Hematopoietic multipotent progenitor cell treated with erythropoietin and hydrocortisone succinate and interleukin-3 and kit ligand, for 17 days (in vitro differentiated cells): ENCODE measurements at places on chromosomes 5 and 9.

DNA sequence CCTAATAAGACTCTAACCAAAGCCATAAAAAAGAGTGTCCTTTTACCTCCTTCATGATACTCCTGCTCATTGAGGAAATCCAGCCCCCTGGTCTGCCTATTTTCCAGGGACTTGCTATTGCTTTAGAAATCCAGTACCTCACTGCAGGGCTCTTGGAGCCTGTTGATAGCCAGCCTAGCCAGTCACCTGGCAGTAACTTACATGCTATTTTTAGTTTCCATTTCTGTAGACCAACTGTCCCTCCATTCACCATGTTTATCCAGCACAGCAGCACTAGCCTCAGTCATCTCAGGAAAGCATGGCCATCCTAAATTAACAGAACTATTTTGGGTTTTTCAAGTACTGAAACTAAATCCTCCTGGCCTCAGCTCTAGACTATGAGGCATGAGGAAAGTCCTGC, 91.5 kb upstream of the PHF24 start:
- DNase-seq, result no peak

GRCh38 chr5:43000111-43000840, 39.8 kb downstream of the ANXA2R start:
- DNase-seq, result peak; percentile 27

DNA sequence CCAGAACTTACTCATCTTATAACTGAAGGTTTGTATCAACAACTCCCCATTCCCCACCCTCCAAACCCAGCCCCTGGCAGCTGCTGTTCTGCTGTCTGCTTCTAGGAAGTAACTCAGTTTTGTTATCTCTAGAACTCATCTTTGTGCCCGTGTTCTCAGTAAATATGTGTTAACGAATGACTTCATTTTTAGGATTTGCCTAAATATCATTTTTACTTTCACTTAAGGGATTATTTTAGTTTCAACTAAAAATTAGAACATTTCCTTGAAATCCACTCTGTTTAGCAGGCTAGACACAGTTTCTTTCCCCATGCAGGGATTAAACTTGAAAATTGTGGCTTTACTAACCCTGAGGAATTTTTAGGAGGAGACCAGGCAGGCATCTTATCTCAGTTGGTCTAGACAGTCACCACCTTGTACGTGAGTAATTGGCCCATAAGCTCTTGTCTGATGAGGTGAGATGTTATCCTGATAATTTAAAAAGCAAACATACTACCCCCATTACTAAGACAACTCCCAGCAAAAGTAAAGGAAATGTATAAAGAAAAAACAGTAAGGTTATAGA, 68.2 kb upstream of the TNFAIP8 start:
- DNase-seq, result no peak

DNA sequence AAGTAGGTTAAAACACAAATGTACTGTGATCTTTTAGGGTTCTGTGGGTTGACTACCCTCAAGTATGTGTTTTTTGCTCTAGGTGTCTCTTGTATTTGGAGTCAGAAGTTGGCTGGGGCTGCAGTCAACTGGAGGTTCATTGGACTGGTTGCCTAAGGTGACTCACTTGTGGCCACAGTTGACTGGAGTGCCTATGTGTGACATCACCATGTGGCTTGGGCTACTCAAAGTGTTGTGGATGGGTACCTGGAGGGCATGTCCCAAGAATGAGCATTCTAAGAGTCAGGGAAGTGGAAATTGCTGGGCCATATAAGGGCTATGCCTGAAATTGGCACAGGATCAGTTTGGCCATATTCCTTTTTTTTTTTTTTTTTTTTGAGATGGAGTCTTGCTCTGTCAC, 27.4 kb downstream of the SNX30 start:
- no peak for DNase-seq

DNA sequence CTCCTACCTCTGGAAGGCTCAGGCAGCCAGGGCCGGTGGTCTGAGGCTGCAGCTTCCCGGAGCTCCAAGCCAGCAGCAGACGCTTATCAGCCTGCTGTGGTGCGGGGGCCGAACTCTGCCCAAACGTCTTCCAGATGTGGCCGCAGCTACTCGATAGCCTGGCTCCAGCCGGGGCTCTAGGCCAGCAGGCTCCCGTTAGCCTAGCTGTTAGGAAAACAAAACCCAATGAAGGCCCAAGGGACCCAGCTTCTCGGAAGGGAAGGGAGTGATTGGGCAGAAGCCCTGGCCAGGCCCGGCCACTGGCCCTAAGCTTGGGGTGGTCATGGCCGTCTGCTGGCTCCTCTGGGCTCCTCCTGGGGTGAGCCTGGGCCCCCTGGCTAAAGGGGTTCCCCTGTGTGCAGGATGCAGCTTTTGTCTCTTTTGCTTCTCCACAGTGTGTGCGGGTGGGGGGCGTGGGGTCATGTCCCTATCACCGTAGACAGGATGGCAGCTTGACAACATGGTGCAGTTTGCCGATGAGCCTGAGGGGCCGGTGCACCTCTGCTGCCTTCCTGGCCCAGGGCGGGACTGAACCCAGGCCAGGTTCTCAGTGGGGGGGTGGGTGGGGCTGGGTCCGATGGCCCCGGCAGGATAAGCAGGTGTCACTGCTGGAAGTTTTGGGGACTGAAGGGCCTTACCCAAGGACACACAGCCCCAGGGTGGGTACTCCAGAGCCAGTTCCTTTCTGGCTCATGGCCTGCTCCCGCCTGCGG, 18.7 kb downstream of the MYMK start:
- no peak for DNase-seq

DNA sequence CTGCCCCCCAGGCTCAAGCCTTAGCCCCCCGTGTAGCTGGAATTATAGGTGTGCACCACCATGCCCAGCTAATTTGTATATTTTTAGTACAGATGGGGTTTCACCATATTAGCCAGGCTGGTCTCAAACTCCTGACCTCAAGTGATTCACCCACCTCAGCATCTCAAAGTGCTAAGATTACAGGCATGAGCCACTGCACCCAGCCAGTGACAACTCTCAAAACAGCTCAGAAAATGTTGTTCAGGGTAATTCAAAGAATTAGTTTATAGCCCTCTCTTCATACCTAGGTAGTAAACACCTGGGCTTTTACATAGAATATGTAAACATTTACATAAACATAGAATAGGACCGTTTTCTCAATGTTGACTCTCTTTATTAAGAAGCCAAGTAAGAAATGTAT, 168.7 kb downstream of the ENC1 start:
- DNase-seq, result no peak

- no peak for DNase-seq
Measured at GRCh38 chr5:157817387-157817702, 41.6 kb downstream of the CLINT1 start.

DNA sequence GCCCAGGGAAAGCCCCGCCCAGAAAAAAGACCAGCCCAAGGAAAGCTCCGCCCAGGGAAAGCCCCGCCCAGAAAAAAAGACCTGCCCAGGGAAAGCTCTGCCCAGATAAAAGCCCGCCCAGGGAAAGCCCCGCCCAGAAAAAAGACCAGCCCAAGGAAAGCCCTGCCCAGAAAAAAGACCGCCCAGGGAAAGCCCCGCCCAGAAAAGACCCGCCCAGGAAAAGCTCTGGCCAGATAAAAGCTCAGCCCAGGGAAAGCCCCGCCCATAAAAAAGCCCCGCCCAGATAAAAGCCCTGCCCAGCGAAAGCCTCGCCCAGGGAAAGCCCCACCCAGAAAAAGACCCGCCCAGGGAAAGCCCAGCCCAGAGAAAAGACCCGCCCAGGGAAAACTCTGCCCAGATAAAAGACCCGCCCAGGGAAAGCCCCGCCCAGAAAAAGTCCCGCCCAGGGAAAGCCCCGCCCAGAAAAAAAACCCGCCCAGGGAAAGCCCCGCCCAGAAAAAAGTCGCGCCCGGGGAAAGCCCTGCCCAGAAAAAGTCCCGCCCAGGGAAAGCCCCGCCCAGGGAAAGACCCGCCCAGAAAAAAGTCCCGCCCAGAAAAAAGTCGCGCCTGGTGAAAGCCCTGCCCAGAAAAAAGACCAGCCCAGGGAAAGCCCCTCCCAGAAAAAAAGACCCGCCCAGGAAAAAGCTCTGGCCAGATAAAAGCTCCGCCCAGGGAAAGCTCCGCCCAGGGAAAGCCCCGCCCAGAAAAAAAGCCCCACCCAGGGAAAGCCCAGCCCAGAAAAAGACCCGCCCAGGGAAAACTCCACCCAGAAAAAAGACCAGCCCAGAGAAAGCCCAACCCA, 11.9 kb downstream of the GRIN1 start:
- peak; percentile 67 for DNase-seq

GRCh38 chr5:60633341-60633740, 66.6 kb downstream of the DEPDC1B start:
- DNase-seq, result no peak

- no peak for DNase-seq
Measured at GRCh38 chr5:170345971-170346370, 43.2 kb downstream of the KCNMB1 start.

GRCh38 chr9:105656131-105656921, 5.9 kb upstream of the TAL2 start:
- no peak for DNase-seq

GRCh38 chr5:1247811-1248210, 22.6 kb downstream of the SLC6A18 start:
- no peak for DNase-seq

- DNase-seq, result no peak
Measured at GRCh38 chr5:17400724-17401469, 97.1 kb upstream of the TAF11L2 start.

- no peak for DNase-seq
Measured at GRCh38 chr5:171055875-171056454, 194.1 kb downstream of the RANBP17 start.

DNA sequence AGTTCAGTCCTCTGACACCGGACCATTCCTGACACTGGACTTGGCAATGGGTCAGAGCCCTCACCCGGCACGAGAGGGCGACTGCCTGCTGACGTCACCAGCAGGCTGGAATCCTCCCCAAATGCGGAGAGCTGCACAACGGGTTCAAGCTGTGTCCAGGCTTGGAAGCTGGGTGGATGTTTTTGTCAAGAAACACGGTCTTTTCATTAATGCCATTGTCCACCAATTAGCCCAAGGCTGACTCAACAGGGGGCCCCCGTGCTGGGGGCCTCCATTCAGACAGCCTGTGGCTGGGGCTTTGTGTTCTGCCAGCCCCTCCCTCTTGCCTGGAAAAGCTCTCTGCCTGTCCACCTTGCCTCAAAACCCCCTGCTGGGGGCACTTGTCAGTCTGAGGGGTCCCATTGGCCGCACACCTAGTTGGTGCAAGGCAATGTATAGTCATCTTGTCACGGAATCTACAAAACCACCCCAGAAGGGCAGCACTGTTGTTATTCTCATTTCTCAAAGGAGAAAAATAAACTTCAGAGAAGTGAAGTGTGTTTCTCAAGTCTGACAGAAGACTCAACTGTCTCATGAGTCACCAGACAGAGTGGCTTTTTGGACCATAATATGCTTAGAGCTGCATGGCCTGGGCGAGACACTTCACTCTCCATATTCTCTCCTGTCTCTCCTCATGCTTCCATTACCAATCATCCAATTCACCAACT, 24.6 kb downstream of the NDUFA8 start:
- no peak for DNase-seq

DNA sequence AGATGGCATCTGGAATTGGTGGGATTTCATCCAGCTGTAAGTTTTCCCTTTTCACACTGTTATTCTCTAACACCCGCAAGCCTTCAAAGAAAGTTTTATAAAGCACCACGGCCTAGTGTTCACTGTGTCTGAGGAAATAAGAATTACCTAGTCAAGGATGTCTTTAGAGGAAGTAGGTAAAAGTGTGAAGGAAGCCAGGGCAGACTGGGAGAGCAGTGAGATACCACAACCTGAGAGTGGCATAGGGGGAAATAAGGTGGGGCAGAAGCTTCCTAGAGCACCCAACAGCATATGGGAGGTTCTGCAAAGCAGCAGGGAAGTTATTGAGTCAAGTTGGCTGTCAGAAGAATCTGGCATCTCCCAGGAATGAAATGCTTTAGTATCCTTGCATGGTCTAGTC, 241.2 kb downstream of the CETN3 start:
- no peak for DNase-seq

DNA sequence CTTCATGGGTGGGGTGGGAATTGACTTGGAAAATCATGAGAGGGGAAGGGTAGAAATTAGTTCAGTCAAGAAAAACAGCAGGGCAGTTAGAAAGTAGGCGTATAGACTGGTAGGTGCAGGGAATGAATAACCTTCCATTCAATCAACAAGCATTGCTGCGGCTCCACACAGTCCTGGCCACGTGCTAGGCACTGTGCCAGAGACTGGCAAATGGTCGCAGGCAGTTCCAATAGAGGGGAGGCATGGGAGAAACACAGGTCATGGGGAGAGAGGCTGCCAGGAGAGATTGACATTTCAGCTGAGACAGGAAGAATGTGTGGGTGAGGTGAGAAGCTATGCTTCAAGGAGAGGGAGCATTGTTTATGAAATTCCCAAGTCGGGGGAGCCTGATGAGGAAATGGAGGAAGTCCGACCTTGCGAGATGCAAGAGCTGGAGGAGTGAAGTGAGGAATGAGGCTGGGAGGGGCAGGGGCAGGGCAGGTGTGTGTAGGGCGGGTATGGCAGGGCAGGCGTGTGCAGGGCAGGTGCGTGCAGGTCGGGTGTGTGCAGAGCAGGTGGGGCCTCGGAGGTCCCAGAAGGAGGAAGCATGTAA, 54.4 kb upstream of the PPARGC1B start:
- no peak for DNase-seq

- no peak for DNase-seq
Measured at GRCh38 chr5:167247816-167248215, 1043.6 kb upstream of the WWC1 start.

DNA sequence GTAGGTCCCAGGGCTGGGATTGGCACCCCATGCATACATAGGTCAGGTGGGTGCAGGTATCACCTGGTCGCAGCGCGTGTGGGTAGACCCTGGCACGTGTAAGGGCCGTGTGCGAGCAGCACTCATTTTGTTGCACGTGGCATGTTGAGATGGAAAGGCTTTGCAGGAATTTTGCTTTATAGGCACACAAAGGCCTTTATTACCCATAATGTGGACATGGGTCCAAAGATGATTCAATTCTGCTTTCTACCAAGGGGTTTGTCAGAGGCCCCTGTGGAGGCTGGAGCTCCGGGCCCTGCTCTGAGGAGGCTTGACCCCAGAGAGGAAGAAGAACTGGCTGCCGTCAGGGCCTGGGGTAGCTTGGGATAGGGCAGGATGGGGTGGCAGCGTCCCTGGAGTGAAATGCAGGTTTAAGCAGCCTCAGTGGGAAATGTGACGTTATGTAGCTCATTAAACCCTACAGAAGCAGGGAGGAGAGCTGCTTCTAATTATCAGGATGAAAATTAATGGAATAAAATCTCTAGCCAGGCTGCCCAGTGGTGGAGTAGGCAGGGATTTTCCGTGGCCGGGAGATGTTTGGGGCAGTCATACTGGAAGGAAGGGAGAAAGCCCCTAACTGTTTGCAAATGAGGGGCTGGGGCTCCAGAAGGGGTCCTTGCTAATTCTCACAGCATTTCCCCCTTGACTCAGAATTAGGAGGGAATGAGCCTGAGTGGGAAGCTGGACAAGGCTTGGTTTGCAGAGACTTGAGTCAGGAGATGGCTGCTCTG, 103.3 kb upstream of the PITX1 start:
- no peak for DNase-seq

- no peak for DNase-seq
Measured at GRCh38 chr9:134496413-134497282, 145.0 kb upstream of the COL5A1 start.
